ENCODE measurements at places on chromosomes 2 and 18.

- DNase-seq, result no peak
Observed at GRCh38 chr18:60889442-60889841, 443.8 kb upstream of the CDH20 start.

DNA sequence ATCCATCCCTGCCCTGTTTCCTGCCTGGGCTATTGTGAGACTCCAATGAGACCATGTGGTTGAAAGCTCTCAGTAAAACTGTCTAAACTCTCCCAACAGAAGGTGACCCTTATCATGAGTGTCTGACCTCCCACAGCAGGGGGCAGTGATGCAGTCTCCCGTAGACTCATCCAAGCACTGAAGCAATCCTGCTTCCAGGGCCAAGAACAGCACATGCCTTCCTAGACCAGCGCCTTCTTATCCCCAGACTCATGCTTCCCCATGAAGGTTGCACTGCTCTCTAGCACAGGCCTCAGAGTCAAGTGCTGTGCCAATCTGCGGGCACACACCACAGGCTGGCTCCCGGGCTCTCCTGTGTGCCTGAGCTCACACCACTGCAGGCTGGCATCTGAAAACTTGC, 112.3 kb downstream of the TNS1 start:
- no peak for DNase-seq

- DNase-seq, result no peak
Observed at GRCh38 chr2:206211657-206212255, 52.1 kb downstream of the EEF1B2 start.

DNA sequence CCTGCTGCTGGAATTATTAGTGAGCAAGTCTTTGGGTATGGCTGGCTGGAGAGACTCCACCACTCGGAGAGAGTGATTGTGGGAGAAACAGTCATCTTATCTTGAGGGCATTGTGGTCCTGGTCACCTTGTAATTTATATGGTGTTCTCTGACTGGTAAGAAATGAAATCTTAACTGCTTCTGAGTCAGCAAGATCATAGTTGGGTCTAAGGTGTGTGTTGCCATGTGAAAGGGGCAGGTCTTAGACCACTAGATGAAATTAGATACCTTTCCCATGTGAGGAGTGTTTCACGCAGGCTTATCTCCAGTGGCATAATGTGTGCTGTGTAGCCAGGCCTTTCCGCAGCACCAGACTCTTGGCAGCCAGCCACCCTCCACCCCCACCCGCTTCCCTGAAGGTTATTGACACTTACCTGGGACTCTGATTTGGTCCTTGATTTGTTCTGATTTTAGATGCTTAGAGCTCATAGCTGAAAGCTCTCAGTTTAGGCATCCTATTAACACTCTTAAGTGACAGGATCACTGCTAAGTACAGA, 7.7 kb downstream of the MAPRE3 start:
- no peak for DNase-seq

DNA sequence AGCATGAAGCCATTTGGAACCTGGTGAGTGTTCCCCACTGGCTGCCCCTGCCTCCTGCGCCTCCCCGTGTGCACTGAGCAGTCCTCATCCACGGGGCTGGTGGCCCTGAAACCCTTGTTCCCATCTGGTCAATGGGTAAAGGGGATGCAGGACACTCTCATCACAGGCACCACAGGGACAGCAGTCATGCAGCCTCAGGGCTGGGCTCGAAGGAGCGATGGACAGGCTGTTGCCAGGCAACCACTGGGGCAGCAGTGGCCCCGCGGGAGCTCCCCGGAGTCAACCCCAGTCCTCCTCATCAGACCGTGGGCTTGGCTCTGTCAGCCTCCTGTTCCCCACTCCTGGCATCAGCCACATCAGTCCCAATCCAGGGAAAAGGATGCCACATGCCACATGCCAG, 509.5 kb downstream of the EIPR1 start:
- DNase-seq, result no peak

GRCh38 chr2:241188361-241189092, at the start of gene ANO7:
ANO7 (plus strand) TSS chr2:241188677; CDS start chr2:241190064, 1,387 bp downstream.
- no peak for DNase-seq

GRCh38 chr2:45596761-45597160, 14.3 kb downstream of the SRBD1 start:
- no peak for DNase-seq

GRCh38 chr18:51072586-51073313, 42.7 kb downstream of the SMAD4 start:
- no peak for DNase-seq

GRCh38 chr2:3727397-3728045, 24.1 kb downstream of the DCDC2C start:
- DNase-seq, result no peak

- no peak for DNase-seq
Observed at GRCh38 chr18:29077344-29077743, 900.4 kb upstream of the CDH2 start.

GRCh38 chr2:137250401-137250800, 485.1 kb downstream of the THSD7B start:
- no peak for DNase-seq

DNA sequence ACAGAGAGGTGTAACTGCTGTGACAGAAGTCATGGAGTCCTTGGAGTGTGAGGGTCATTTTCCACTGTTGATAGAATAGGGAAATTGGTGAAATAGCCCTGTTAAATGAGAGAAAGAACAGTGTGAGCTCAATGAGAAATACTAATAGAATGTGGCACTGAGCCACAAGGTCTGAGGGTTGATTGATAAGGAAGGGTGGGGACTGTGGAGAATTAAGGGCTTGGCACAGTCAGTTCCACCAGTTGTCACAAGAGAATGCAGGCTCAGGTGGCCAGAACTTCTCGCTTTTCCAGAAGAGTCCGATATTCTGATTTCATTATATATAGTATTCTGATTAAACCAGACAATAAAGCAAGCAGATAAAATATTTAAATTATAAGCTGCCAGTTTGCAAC, 9.1 kb upstream of the IL1RN start:
- no peak for DNase-seq

DNA sequence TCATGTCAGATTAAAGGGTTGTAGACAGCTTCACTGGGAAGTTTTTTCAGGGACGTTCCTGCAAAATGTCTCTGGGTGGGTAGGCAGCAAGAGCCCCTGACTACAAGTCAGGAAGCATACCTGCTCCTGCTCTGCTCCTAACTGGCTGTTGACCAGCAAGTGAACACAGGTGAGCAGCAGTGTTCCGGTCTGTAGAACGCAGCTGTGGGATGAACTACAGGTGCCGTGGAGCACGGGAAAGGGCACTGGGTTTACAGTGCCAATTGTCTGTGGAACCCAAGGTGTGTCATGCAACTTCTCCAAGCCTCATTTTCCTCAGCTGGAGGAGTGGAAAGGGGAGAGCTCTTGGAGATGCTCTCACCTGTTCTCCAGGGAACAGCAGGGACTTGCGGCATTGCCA, 6.6 kb downstream of the ASB18 start:
- DNase-seq, result no peak

GRCh38 chr18:46497129-46497528, 159.9 kb downstream of the LOXHD1 start:
- no peak for DNase-seq

- no peak for DNase-seq
Observed at GRCh38 chr18:62848946-62849345, 133.6 kb downstream of the PHLPP1 start.

- no peak for DNase-seq
Observed at GRCh38 chr2:139721411-139721995, 941.3 kb upstream of the NXPH2 start.

Data from GM20000 (cell line).